ENCODE measurements at places on chromosomes 1 and 21.

DNA sequence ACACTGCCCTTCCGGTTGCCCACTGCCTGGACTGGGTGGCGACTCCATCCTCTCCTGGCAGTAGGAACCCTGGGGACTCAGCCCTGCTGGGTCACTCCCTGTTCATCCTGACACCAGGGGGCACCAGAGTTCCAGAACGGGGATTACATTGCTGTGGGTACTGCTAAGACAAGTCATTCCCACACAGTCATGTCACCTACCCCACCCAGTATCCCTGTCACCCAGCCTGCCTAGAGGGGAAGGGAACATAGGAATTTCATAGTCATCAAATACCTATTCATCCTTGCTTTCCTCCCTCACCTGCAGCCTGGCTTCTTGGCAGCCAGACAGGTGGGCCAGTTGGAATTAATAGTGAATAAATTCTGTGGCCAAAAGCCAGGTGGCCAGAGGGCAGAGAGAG is 9.8 kb upstream of the SFN start:
- H3K36me3 ChIP-seq: peaks cover 72% of the 10 kb centered on the region
- no peak overlapping the region for H3K4me3 ChIP-seq
- H3K4me1 ChIP-seq: no peaks in the 10 kb centered on the region
- no peaks in the 10 kb centered on the region for H3K27me3 ChIP-seq
- no peak overlapping the region for H3K27ac ChIP-seq

DNA sequence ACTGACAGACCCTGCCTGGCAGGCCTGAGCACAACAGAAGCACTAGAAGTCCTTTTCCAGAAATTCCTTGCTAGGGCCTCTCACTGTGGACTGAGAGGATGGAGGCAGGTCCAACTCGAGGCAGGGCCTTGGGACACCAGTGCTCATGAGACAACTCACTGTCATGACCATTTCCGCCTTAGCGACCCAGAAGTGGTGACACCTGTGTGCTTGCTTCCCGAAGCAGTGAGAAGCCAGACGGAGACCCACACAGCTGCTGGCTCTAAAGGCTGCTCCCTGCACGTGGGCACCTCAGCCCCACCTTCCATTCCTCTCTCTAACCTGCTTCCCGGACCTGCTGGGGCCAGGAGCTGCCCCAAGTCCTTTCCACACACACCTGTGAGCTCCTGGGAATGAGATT is 33.0 kb downstream of the KCNC4 start:
- H3K27ac ChIP-seq: no peak overlapping the region
- H3K4me1 ChIP-seq: no peaks in the 10 kb centered on the region
- DNase-seq: no peak

DNA sequence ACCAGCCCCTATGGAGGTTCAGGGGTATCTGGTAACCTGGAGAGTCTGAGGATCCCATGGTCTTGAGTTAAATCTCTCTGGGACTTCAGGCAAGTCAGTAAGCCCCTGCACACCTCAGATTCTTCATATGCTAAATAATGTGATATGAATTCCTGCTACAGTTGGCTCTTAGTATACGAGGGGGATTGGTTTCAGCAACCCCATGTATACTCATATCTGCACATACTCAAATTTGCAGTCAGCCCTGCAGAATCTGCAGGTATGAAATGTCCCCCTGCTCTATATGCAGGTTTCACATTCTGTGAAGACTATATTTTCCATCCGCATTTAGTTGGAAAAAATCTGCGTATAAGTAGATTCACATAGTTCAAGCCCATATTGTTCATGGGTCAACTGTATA is 136.6 kb downstream of the TOMM20 start:
- H3K36me3 ChIP-seq: no peaks in the 10 kb centered on the region
- no peak for DNase-seq
- no peaks in the 10 kb centered on the region for H3K4me1 ChIP-seq
- no peak overlapping the region for H3K27ac ChIP-seq
- no peaks in the 10 kb centered on the region for H3K27me3 ChIP-seq
- no peak overlapping the region for H3K4me3 ChIP-seq

- H3K4me1 ChIP-seq: no peaks in the 10 kb centered on the region
- no peak overlapping the region for H3K27ac ChIP-seq
- no peak for DNase-seq
- H3K36me3 ChIP-seq: no peaks in the 10 kb centered on the region
Observed at GRCh38 chr1:76433526-76433925, 359.0 kb downstream of the ST6GALNAC3 start.

DNA sequence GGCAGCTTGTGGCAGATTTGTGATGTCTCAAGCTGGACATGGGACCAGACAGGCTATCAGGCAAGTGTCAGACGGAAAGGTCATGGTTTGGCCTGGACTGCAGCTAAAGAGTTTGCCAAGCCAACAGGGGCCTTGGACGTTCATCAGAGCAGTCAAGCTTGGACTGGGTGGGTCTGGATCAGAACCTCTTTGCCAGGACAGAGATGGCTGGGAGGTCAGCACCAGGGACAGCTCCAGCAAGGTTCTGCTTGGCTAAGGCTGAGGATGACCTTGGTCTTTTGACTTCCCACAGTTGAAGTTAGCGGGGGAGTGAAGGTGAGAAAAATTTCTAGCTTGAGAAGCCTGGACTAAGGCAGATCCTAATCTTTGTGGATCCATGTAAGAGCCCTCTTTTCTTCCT is 68.1 kb downstream of the GRIK3 start:
- no peak overlapping the region for H3K4me3 ChIP-seq
- H3K27me3 ChIP-seq: no peaks in the 10 kb centered on the region
- no peaks in the 10 kb centered on the region for H3K36me3 ChIP-seq
- no peaks in the 10 kb centered on the region for H3K4me1 ChIP-seq
- no peak for DNase-seq

DNA sequence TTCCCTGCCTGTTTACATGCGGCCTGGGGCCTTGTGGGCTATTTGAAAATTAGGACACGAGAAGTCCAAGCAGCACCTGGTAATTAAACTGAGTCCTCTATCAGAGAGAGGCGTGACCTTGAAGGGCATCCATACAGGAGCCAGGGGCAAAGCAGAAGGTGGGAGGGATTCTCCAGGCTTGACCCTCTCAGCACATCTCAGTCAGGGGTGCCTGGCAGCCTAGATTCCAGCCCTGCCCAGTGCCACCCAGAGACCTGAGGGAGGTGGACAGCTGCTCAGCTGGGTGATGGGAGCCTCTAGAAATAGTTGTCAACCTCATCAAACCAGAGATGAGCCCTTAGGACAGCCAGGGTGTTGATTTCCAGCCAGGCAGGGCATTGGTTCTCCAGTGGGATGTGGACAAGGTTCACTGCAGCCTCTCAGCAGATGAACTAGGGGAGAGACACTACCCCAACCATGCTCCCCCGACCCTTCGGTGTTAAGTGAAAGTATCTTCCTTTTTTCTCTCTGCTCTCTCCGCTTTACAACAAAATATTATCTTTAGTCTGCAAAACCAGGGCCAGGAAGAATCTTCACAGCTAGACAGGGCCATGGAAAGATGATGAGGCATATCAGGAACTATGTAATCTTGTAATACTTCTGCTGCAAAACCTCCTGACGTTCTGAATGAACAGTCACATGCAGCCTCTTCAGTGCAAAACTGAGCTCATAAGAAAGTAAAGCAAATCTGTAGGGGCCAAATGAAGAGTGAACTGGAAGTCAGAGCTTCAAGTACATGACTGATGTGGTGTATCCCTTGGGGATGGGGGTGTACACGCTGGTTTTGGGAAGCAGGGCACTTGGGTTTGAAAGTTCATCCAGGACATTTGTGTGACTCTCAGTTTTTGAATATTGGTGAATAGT is 35.9 kb upstream of the ATP5PO start:
- no peaks in the 10 kb centered on the region for H3K36me3 ChIP-seq
- H3K4me1 ChIP-seq: peaks cover 28% of the 10 kb centered on the region

GRCh38 chr1:36253161-36253862 is 29.1 kb downstream of the THRAP3 start:
- no peak for DNase-seq
- no peak overlapping the region for H3K4me3 ChIP-seq
- H3K4me1 ChIP-seq: peaks cover 71% of the 10 kb centered on the region
- H3K27ac ChIP-seq: no peak overlapping the region
- H3K27me3 ChIP-seq: no peaks in the 10 kb centered on the region

DNA sequence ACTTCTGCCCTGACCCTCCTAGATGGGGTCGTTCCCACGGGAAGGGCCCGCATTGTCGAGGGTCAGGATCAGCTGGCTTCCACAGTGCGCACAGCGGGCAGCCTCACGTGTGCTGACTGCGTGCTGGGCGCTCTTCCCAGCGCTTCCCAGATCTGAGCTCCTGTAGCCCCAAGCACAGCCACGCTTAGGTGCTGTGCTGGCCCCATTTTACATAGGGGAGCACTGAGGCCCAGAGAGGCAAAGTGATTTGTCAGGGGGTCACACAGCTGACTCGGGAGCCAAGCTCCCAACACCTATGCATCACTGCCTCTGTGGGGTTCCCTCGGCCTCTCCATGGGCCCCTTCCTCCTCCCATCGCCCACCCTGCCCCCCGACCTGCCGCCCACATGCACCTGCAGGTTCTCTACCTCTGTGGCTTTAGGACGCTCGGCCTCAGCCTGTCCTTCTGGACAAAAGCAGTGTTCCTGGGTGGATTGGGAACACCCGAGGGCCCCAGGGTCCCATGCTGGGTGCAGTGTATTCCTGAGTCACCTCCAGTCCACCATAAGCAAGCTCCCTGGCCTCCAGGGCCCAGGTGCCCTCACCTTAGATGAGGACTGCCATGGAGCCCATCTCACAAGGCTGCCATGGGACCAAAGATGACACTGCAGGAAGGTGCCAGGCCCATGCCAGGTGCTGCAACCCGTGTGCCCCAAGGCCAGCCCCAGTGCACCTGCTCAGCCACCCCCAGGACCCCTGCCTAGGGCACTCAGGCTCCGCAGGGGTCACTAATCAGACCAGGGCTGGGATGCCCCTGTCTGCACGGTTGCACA is 23.3 kb downstream of the TFF3 start:
- H3K4me3 ChIP-seq: no peak overlapping the region
- no peaks in the 10 kb centered on the region for H3K4me1 ChIP-seq
- no peaks in the 10 kb centered on the region for H3K27me3 ChIP-seq
- H3K36me3 ChIP-seq: peaks cover 20% of the 10 kb centered on the region

DNA sequence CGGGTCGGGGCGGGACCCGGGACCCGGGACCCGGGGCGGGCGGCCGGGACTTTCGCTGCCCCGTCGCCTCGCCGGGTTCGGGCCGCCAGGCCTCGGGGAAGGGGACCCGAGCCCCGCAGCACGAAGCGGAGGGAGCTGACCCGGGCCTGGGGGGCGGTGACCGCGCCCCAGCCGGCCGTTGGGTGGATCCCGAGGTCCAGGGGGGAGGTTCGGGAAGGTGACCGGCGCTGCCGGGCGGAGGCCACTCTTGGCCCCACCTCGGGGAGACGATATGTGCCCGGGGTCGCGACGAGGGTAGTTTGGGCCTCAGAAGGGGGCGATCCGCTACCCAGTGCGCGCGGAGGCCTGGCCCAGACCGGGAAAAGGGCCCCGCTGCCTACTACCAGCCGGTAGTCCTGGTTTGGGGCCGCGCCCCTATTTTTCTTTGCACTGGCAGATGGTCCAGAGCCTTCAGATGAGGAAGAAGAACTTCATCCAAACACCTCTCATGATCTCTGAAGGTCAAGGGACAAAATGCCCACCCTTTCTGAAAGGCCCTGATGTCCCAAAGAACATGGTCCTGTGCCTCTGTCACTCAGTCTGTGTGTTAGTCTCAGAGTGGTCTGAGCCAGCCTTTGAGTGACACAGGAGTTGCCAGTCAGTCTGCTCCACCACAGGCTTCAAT is 766 bp downstream of the AGO4 start:
- peak overlapping the region; percentile 95 for H3K4me3 ChIP-seq
- DNase-seq: no peak
- no peaks in the 10 kb centered on the region for H3K36me3 ChIP-seq

- no peaks in the 10 kb centered on the region for H3K27me3 ChIP-seq
- H3K36me3 ChIP-seq: no peaks in the 10 kb centered on the region
- no peaks in the 10 kb centered on the region for H3K4me1 ChIP-seq
- H3K27ac ChIP-seq: no peak overlapping the region
Observed at GRCh38 chr1:6989212-6990159, 204.2 kb downstream of the CAMTA1 start.

GRCh38 chr1:55073187-55073916 is 34.0 kb downstream of the PCSK9 start:
- no peaks in the 10 kb centered on the region for H3K27me3 ChIP-seq
- H3K36me3 ChIP-seq: peaks cover 77% of the 10 kb centered on the region
- H3K4me3 ChIP-seq: no peak overlapping the region
- peaks cover 13% of the 10 kb centered on the region for H3K4me1 ChIP-seq
- DNase-seq: no peak

- H3K27me3 ChIP-seq: no peaks in the 10 kb centered on the region
- H3K4me1 ChIP-seq: no peaks in the 10 kb centered on the region
- H3K27ac ChIP-seq: no peak overlapping the region
- H3K4me3 ChIP-seq: no peak overlapping the region
Observed at GRCh38 chr1:181675091-181675917, 192.0 kb downstream of the CACNA1E start.

DNA sequence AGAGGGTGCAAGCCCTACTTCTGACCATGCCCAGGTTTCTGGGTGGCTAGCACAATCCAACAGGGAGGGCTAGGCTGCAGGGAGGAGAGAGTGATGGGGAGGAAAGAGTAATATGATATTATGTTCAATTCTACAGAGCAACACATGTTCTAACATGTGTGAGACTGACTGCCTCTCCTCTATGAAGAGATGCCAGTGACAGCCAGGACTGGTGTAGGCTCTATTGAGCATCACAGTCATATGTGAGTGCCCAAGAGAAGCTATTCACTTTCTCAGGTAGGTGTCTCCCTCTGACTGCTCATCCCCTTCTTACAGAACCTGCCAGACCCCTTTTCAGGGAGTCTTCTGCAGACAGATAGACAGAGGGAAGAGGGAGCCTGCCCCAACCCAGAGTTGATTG is 446.1 kb downstream of the SIPA1L2 start:
- H3K27ac ChIP-seq: no peak overlapping the region
- no peak overlapping the region for H3K4me3 ChIP-seq
- H3K36me3 ChIP-seq: no peaks in the 10 kb centered on the region
- no peaks in the 10 kb centered on the region for H3K4me1 ChIP-seq
- no peak for DNase-seq
- no peaks in the 10 kb centered on the region for H3K27me3 ChIP-seq

- H3K4me3 ChIP-seq: no peak overlapping the region
- H3K36me3 ChIP-seq: peaks cover 6% of the 10 kb centered on the region
- peaks cover 49% of the 10 kb centered on the region for H3K4me1 ChIP-seq
- H3K27ac ChIP-seq: peak overlapping the region; percentile 50
- DNase-seq: no peak
- no peaks in the 10 kb centered on the region for H3K27me3 ChIP-seq
Observed at GRCh38 chr1:223820515-223820858, 25.3 kb downstream of the TP53BP2 start.

DNA sequence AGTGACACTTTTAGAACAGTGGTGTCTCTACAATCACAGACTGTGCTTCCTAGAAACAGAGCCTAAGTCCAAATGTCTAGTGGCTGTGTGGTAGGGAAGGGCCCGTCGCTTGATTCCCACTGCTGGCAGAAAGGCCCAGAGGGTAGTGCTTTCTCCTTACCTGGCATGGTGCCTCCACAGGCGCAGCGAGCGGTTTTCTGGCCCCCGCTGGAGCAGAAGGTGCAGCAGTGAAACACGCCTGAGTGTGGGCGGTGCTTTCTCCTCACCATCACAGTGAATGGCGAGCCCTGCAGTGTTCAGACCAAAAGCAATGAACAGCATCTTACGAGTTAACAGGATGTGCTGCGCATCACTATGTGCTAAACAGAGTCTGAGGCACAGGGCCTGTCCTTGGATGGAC is 8.3 kb downstream of the TRIM45 start:
- H3K27ac ChIP-seq: no peak overlapping the region
- no peaks in the 10 kb centered on the region for H3K4me1 ChIP-seq
- H3K4me3 ChIP-seq: no peak overlapping the region
- no peaks in the 10 kb centered on the region for H3K27me3 ChIP-seq
- peaks cover 40% of the 10 kb centered on the region for H3K36me3 ChIP-seq

GRCh38 chr1:105700723-105701122 is 1355.8 kb upstream of the PRMT6 start:
- no peaks in the 10 kb centered on the region for H3K36me3 ChIP-seq
- no peak overlapping the region for H3K4me3 ChIP-seq
- no peak overlapping the region for H3K27ac ChIP-seq
- H3K4me1 ChIP-seq: no peaks in the 10 kb centered on the region
- no peaks in the 10 kb centered on the region for H3K27me3 ChIP-seq
